ENCODE measurements at places on chromosomes 16 and 17.

- no peak for DNase-seq
Measured at GRCh38 chr16:15642557-15643047, 352 bp downstream of the MARF1 start.

DNA sequence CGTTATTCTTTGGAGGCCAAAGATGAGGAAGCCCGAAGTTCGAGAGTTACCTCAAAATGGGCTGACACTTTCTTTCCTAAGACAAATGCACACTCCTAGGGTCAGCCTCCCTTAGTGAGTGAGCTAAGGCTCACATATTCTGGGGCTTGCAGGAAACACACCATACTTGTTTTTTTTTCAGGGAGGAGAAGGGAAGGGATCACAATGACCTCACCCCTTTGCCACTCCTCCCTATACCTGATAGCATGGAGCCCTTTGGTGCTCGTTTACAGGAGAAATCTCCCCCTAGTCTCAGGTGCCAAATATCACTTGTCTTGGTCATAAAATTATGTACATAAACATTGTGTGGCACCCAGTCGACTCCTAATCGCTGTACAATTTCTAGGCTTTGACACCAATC lies 4.6 kb upstream of the TMEM100 start:
- DNase-seq: no peak

- no peak for DNase-seq
Measured at GRCh38 chr17:19538095-19539039, 4.7 kb downstream of the SLC47A1 start.

DNA sequence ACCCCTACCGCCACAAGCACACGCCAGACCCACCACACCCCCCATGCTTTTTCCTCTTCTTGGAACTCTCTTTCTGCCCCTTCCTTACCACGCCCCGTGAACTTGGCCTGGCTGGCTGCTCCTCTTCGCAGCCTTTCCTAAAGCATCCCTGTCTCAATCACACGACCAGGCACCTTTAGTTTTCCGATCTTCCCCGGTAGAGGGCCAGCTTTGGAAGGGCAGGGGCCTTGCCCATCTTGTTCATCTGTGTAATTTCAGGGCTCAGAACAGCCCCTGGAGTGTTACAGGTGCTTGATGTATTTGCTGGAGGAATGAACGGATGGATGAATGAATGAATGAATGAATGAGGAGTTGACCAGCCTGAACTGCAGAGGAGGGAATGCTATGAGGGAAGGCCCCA lies 3.7 kb downstream of the SPPL2C start:
- no peak for DNase-seq

GRCh38 chr17:51685287-51685909 lies 425.1 kb downstream of the UTP18 start:
- no peak for DNase-seq

DNA sequence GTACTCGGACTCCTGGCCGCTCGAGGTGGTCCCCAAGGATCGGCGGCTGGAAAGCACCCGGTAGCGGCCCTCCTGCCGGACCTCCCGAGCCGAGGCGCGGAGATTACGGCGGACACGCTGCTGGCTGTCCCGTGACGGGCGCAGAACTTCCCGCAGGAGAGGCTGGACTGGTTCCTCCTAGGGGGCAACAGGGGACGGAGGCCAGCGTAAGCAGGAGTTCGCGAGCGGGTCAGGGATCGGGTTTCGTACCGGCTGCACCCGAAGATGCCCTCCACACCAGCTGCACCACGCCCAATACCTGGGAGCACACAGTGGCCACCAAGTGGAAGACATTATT lies 341 bp downstream of the SLC7A6OS start:
- no peak for DNase-seq

All from HS-5 (cell line).